Urinary bladder (tissue), 4 donors: ENCODE measurements at places on chromosomes 4 and X.

- DNase-seq, result no peak
These were observed 5.5 kb upstream of the TRIM75 start for GRCh38 chr4:165048170-165048569.

DNA sequence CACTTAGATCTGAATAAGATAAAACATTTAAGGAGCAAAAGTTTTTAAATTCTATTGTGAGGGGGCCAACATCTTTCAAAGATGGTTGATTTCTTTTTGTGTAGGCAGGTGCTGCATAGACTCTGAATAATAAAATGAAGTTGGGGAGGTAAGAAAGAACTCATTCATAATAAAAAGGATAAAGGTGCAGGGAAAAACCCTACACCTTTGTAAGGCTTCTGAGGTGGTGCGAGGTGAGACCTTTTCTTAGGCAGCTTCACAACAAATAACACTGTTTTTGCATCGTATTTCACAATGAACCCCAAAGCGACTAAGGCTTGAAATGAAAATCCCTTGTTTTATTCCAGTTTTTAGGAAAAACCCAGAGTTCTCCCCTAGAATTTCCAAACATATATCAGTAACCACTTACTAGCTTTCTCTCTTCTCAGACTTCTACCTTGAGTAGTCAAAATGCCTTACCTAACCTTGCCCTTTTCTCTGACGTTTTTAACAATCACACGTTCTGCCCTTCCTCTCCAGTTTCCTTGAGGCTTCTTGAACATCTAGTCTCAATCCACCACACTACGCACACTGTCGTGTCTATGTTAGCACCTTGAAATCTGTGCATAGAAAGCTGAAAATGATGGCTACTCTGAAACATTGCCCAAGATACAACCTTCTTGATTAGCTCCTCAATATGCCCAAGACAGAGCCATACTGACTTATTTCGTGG, 30.2 kb downstream of the MAML3 start:
- no peak for DNase-seq

- DNase-seq, result no peak
These were observed 295.6 kb downstream of the SH2D1A start for GRCh38 chrX:124641737-124642491.

DNA sequence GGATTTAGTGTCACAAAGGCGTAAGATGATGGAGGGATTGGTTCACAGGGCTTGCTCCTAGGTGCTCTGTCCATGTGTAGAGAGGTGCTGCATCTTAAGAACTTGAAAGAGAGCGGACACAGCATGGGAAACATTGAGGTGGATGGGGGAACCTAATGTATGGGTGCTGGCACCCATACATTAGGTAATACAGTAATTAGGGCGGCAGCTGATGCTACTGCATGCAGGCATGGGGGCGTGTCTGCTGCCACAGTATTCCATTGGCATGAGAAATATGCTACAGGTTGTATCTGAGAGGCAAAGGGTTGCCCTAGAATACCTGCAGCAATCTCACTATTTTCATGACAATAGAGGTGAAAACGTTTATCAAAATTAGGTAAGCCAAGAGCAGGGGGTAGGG, 45.8 kb upstream of the UXT start:
- no peak for DNase-seq

- DNase-seq, result no peak
These were observed 12.4 kb upstream of the RGS12 start for GRCh38 chr4:3280466-3280865.

DNA sequence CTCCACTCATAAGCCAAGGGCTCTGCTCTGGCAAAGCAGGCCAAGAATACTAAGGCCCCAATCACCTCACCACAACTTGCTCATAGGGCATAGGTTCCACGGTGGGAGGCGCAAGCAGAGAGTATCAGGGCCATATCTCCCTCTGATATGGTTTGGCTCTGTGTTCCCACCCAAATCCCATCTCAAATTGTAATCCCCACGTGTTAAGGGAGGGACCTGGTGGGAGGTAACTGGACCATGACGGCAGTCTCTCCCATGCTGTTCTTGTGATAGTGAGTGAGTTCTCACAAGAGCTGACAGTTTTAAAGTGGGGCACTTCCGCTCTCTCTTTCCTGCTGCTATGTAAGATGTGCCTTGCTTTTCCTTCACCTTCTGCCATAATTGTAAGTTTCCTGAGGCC, 88.7 kb downstream of the SHROOM4 start:
- no peak for DNase-seq

GRCh38 chrX:107940095-107940494, 42.1 kb downstream of the TEX13B start:
- DNase-seq, result no peak

- no peak for DNase-seq
These were observed 219.5 kb downstream of the DHX15 start for GRCh38 chr4:24364852-24365251.

GRCh38 chr4:24248674-24249630, 335.4 kb downstream of the DHX15 start:
- no peak for DNase-seq

DNA sequence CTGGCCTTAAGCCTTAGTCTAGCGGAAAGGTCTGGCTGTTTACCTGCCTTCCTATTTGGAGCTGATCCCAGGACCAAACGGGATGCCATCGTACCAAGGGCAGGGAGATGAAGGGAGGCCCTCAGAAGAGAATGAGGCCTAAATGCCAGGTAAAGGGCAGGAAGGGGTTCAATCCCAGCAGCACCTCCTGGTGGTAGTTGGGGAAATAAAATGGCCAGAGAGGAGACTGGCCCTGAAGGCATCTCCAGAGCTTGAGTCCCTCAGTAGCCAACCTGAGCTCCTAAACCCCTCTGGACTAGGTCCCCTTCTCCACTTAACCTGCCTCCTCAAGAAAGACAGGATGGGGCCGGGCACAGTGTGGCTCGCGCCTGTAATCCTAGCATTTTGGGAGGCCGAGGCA, 53.7 kb downstream of the KDM5C start:
- DNase-seq, result no peak

- DNase-seq, result no peak
These were observed 8.8 kb upstream of the XIAP start for GRCh38 chrX:123851079-123851478.

- DNase-seq, result no peak
These were observed 1.3 kb downstream of the CAMK2D start for GRCh38 chr4:113760094-113760794.

DNA sequence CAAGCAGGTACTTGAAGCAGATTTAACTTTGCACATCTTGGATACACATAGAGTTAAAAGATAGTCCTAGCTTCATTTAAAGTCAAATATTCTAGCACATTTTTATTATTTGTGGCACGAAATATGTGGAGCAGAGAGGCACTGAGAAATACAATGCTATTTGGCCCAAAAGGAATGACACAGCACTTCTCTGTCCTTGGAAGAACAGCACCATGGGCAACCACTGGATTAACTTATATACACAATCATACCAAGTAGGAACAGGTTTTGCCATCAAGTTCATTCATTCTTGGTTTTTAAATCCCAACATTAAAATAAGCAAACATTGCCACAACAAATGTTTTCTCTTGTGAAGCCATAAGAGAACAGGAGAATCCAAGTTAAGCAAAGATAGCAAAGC, 924 bp upstream of the ENAM start:
- DNase-seq, result no peak

DNA sequence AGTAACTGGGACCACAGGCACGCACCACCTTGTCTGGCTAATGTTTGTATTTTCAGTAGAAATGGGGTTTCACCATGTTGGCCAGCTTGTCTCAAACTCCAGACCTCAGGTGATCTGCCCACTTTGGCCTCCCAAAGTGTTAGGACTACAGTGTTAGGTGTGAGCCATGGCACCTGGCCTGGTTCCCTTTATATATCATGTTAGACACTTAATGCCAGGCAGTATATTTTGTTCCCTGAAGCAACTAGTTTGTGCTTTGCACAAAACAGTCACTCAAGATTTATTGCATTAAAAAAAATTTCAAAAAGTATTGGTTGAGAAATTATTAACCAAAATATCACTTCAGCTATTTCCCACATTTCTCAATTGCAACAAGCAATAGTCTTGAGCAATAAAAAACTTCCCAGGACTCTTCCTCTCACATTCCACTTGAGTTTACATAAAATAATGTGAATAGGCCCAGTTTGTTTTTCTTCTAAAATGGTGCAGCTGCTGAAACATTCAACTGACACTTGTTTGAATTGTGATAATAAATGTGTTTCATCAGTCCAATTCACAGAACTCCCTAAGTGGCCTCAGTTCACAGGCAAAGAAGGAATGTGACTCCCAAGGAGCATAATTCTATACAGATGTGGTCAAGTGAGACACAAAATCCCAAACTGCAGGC, 22.7 kb downstream of the CXCL1 start:
- no peak for DNase-seq

- no peak for DNase-seq
These were observed 23.9 kb upstream of the CXCL13 start for GRCh38 chr4:77581724-77582123.

GRCh38 chr4:151905197-151905596, 144.4 kb upstream of the GATB start:
- no peak for DNase-seq

DNA sequence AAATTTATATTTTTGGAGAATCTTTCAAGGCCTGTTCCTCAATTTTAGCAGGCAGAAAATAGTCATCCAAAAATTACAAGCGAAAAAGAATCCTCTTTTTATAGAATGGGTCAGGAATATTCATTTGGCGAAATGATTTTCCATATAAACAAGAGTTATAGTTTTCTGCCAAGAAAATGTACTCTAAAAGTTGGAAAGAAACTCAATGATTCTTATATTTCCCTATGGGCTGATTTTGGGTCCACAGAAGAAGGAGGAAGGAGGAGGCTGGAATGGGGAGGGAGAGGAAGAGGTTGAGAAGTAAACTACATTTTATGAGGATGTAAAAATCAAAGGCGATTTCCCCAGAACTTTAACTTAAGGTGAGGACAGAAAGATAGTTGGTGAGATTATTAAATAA, 159.3 kb downstream of the DCAF12L1 start:
- DNase-seq, result no peak

DNA sequence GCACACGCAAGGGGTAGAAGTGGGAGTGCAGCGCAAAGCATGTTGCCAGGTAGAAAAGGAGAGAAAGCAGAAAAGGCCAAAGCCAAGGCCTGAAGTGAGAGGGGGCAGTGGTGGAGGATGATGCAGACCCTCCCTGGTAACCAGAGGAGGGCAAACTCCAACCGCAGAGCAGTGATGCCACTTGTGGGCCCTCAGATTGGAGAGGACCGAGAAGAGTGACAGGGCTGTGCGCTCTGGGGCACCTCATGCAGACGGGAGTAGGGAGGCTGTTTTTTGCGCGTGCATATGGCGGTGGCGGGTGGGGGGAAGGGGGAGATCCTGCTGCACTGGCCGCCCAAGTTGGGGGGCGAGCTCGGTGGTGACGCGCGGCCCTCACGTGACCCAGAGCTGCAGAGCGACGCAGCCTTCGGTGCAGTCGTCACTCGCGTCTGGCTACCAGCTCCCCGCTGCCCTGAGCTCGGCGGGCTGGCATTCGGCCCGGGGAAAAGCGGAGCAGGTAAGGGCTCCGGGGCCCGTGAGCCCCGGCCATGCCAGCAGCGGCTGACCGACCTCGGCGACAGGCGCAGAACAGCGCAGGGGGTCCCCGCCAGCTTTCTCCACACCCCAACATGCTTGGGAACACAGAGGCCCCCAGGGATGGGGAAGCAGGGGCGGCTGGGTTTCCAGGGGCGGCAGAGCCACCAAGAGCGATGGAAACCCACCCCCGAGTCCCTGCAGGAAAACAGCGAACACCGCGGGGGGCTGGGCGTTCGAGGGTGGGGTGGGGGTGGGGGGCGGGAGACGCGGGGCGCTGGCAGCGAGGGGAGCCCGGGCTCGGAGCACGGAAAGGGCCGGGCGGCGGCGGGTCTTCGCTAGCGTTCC, at the start of gene BEX3:
Gene BEX3, plus strand, starts transcription at position 421 of the 861 bp plus-strand sequence. CDS start 984 bp downstream, outside the sequence.
- DNase-seq, result no peak

DNA sequence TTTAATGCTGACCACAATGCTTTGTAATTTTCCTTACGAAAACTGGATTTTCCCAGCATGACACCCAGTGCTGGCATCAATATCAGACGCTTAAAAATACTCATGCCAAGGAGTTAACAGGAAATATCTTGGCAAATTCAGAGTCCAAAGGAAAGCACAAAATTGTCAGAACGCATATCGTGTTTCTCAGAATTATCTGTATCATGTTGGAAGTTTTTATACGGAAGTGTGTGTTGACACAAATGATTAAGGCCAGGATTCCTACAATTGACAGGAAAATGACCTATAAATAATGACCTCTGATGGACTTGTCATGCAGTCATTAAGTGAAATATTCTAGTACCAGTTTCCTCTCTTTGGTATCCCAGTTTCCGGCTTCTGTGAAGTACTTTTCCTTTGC, 132.1 kb upstream of the TLL1 start:
- DNase-seq, result no peak

DNA sequence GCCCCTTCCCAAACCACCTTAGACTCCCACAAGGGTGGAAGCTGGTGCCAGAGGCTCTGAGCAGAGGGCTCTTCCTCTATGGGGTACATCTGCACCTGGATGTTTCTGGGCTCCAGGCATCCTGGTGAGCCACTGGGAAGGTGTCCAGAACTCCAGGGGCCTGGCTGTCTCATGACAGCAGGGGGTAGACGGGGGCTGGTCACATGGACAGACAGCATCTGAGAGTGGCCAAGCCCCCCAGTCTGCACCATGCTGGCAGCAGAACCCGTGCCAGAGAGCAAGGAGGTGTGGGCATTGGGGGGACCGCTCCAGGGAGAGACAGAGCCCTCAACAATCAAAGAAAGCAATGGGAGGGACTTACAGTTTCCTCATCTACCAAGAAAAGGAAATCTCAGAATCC, 39.5 kb downstream of the ZFYVE28 start:
- DNase-seq, result no peak

DNA sequence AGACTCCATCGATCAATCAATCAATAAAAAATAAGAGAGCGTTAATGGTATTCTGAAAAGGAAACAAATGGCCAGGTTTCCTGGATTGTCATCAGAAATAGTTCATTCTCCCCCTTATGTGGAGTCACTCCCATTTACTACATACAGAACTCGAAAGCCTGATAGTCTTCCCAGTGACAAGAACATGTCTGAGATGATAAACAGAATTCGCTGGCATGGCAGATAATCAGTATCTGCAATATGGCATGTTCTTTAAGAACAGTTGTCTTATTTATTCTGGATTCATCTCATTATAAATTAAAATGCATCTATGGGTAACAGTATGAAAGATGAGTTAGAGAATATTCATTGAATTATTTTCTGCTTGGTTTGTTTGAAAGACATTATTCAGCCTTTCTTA, 61.4 kb downstream of the LRP2BP start:
- no peak for DNase-seq

GRCh38 chr4:71729856-71730255, 54.0 kb downstream of the GC start:
- no peak for DNase-seq

- no peak for DNase-seq
These were observed 5.7 kb downstream of the CSN1S1 start for GRCh38 chr4:69936566-69936965.
